IMR-90 (cell line): ENCODE measurements at places on chromosomes 6 and 20.

- no peak for DNase-seq
These were observed 22.8 kb upstream of the FAM83C start for GRCh38 chr20:35314816-35315631.

GRCh38 chr6:3579652-3580175 is 122.9 kb upstream of the SLC22A23 start:
- DNase-seq = no peak

DNA sequence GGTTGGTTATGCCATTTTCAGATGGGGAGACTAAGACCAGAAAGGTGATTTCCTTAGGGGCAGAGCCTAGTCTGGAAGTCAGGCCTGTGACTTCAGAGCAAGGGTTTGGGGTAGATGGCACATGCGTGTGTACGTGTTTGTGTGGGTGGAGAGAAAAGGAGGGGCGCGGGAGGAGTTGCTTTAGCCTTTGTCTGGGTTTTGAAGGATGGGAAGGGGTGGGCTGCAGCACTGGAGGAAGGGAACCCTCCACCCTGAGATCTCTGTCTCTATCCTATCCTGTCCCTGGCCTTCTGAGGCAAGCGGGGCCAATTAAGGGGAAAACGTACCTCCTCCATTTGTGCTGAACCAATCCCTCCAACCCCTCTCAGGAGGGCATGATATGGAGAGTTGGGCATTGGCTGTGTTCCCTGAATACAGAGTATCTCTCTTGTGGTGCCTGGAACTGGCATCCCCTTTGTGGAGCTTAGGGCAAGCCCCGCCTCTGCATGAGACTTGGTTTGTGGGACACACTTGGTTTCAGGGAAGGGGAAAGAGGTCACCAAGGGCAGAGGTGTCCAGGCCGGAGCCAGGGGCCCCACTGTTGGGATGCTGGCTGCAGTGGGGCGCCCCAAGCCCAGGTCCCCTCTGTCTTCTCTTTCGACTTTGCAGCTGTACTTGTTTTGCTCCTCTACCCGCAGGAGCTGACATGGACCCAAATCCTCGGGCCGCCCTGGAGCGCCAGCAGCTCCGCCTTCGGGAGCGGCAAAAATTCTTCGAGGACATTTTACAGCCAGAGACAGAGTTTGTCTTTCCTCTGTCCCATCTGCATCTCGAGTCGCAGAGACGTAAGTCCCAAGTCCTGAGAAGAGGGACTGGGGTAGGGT is at the start of gene DBNDD2:
DBNDD2 (plus strand) TSS at position 507 of the 863 bp plus-strand sequence; CDS start at position 686, 179 bp downstream.
- no peak for DNase-seq

DNA sequence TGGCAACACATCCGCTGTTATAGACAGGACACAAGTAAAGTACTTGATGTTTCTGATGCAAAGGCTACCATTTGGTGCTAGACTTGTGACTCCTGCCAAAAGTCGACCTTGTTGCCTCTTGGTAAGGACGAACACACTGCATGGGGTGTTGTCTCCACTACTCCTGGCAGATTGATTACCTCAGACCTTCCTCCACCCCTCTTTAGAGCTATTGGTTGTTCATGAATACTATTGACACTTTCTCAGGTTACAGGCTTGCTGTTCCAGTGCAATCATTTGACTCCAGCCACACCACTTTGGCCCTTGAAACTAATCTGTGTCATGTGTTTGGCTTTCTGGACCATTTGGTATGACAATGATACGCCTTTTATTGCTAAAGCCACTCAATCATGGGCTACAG is 62.3 kb downstream of the TRMT11 start:
- DNase-seq = no peak

DNA sequence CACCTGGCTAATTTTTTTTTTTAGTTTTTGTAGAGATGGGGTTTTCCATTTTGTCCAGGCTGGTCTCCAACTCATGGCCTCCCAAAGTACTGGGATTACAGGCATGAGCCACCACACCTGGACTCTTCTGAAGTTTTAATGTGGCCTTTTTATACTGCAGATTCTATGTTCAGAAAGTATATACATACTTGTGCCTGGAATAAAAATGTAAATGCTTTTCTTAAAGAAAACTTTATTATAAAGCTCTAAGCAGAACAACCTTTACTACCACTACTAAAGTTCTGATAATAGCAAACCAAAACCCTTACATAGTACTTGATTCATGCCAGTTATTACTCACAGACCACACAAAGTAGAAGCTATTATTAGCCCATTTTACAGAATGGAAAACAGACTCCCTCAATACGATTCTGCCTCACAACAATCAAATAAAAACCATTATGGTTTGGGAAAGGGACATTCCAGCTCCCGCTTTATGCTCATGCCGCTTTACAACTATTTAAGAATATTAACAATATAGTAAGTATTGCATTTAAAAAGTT is 5.3 kb downstream of the PHIP start:
- DNase-seq = no peak

DNA sequence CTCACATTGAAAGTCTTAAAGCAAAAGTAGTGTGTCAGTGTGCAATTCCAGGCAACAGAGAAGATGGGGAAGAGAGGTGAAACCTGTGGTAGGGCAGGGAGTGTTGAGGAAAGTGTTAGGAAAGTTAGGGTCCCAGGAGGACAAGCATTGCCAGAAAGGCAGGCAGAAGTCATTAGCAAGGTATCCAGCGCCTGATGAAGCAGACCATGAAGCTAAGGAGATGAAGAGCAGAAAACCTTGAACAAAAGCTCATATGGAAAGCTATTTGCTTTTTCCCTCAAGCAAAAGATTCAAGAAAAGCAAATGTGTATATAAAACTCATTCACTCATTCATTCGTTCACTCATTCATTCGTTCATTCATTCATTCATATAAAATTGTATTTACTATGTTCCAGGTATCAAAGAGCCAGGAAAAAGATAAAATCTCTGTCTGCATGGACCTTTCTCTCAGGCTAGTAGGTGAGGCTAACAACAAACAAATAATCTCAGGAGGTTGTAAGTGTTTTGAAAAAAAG is 96.5 kb downstream of the ELOVL5 start:
- DNase-seq = no peak

DNA sequence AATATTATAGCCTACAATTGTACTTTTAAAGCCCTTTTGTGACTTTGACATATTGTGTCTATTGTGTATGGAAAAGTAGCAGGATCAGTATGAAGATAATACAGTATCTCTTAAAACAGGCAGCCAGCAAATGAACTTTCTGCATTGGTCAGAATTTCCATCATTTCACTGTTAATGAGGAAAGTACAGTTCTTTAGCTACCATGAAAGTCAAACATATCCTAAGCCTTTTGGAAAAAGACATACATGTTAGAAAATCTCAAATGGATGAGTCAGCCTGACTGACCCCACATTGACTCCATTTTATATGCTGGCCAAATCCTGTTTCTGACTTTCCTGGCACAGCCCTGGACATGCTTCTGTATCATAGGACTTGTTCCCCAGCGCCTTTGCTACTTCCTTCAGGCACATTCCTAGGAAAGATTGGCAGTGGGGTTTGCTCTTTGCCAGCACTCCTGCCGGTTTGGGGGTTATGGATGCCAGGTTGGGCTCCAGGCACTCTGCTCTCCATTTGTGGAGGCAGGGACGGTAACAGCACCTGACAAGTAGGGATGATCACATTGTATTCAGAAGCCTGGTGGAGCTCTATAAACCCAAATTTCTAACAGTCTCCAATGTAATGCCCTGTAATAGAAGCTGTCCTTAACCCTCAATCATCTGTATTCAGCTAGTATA is 43.7 kb downstream of the TOP1 start:
- peak; percentile 88 for DNase-seq

GRCh38 chr20:60255415-60255814 is 297.2 kb downstream of the CDH26 start:
- no peak for DNase-seq

GRCh38 chr20:58313396-58313795 is 3.9 kb downstream of the RAB22A start:
- no peak for DNase-seq

DNA sequence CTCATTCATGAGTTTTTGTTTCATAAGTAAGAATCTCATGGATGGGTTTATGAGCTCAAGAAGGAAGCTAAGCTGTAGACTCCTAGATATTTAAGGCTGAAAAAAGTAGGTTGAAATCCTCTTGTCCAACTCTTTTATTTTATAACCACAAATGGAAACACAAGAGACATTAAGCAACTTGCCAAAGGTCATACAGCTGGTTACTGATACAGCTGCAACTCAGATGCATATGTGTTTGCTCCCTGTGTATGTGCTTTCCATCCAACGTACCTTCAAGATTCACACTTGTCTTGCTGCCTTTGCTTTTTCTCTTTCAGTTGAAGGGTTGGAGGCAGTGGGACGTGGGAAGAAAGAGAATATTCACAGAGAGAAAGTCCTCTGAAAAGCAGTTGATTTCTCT is 153.5 kb upstream of the STMND1 start:
- DNase-seq = peak; percentile 69

GRCh38 chr6:118589649-118590365 is 41.7 kb downstream of the PLN start:
- DNase-seq = peak; percentile 17

GRCh38 chr6:17211101-17211500 is 70.1 kb upstream of the RBM24 start:
- no peak for DNase-seq
